ENCODE measurements at places on chromosomes 2 and 18.

GRCh38 chr2:149716687-149717086, 129.1 kb upstream of the MMADHC start:
- no peak for DNase-seq

- DNase-seq: no peak
These were observed 186.4 kb downstream of the RNF152 start for GRCh38 chr18:61706276-61706915.

- DNase-seq: no peak
These were observed 46.5 kb downstream of the UNC50 start for GRCh38 chr2:98654699-98655495.

DNA sequence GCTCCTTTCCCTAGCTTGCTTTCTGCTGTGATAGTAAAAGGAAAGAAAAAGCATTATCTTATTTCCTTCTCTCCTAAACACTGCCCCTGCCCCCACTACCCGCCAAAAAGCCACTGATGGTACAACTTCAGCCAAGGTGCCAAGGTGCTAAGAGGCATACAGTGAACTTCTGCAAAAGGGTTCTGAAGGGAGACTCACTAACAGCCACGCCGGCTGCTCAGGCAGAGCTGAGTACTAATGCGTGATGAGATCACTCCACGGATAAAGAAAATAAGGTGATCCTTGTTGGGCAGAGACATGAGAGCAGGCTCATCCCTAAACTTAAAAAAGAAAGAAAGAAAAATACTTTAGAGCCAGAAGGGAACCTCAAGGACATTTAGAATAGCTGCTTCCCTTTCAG, 60.5 kb upstream of the PXDN start:
- no peak for DNase-seq

DNA sequence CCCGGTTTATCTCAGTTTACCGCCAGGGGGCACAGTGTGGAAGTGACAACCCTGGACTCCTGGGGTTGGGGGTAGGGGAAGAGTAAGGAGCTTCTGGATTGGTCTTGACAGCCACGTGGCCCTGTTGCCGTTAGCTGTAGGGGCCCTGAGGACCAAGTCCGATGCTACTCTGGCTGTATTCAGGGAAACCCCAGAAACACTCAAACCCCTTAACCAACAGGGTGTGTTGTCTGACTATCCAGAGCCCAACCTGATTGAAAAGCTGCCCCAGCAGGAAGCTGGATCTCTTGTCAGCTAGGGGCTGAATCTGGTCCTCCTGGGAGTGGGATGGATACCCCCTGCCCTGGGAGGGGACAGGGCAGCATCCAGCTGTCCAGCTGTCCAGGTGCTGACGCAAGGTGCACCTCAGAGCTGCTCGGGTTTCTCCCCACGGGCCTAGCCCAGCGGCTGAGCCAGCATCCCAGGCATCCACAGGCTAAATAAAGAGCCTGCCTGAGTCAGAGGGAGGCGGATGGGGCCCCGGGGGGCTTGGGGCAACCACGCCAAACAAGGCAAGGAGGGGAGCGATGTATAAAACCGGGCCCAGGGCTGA, 3.1 kb upstream of the GMPPA start:
- peak; percentile 48 for DNase-seq

DNA sequence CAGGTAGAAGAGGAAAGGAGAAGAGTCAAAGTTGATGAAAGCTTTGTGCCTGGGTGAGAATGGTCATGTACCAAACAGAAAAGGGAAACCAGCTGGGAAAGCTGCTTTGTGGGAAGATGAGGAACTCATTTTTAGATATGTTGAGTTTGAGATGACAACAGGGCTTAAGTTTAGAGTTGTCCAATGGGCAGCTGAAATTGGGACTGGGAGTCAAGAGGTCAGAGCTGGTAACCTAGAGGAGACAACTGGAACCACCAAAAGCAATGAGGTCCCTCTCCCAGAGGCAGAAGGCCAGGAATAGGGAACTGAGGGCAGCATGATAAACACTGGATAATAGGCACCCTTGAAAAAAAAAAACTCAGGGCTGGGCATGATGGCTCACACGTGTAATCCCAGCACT, 48.8 kb downstream of the SLC4A1AP start:
- DNase-seq: no peak

DNA sequence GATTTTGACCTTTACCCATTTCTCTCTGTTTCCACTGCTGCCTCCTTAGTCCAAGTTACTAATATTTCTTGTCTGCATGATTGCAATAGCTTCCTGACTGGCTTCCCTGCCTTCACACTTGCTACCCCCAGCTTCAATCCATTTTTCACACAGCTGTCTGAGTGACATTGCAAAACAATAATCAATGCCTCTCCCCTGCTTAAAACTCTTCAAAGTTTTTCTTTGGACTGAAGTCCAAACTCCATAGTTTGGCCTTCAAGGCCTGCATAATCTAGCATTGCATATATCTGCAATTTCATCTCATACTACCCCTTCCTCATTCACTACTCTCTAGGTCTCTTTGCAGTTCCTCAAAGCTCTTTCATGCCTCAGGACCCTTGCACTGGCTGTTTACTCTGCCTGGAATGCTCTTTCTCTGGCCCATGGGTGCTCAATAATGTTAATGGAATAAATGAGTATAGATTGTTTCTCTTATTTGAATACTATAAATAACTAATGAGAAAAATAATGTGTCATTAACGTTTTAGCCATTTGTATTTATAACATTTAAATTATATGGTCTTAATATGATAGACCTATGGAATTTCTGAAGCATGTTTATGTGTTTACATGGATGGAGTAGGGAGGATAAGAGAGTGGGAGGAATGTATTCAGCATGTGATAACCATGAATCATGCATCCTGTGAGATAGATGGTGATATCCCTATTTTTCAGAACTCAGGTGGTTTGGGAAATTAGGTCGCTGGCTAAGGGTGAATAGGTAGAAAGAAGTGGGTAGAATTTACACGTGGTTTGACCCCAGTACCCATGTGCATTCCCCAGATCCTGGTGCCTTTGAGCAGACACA, 5.7 kb upstream of the TMEM178A start:
- no peak for DNase-seq

DNA sequence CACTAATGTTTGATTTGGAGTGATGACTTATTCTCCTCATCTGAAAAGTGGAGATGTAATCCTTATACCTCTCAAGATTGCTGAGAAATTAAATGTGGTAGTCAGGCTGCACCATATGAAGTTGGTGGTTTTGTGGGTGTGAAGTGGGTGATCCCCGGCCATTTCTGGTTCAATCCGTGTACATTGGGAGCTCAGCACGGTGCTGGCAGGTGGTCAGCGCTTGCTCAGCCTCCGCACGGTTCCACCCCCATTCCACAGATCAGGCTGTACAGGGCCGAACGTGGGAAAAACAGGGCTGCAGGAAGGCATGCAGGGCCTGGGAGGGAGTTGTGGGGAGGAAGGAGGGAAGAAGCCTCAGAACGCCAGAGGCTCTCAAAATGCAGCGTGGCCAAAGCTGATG, 198.3 kb downstream of the INO80D start:
- DNase-seq: no peak

- no peak for DNase-seq
These were observed at the start of gene TMEM200C for GRCh38 chr18:5895299-5895875. Gene TMEM200C, minus strand, starts transcription at chr18:5895522. Its CDS starts 3,459 bp downstream, at chr18:5892063.

DNA sequence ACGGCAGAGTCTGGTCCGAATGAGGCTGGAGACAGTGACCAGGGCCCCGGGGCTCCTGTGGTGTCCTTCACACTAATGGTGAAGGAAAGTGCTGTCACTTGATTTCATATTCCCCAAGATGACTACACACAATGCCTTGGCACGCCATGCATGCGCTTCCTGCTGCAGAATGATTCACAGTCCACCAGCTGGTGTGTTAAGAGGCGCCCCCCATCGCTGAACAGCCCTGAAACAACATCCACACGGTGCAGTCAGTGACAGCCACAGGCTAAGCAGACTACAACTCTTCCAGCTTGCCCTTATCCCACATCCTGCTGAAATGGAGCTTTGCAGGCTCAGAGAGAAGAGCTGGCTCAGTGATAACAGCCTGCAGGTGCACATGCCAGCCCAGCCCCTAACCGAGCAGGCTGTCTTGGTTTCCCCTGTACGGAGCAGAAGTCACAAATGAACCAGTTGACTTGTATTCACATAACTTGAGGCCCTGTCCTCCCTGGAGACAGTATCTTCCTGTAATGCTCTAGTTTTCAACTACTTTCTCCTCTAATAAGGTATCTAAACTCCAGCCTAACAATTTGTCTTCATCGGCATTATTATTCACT, 24.3 kb upstream of the CDH20 start:
- no peak for DNase-seq

DNA sequence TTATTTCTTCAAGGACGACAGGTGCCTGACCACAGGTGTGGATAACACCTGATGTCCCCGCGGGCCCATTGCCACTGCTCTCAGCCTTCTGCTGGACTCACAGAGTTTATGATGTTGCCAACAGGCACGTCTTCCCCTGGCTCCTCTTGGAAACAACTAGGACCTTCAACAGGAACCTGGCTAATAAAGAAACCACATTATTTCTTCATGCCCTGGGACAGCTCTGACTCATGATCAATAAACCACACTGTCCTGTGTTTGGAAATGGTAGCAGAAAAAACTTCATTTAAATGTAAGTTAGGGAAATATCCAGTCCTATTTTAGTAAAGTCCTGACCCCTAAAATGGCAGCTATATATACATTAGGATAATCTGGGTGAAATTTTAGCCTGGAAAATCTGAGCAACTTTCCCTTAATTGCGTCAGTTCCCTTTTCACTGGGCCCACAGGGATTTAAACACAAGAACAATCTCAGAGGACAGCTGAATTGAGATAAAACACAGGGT, 158.9 kb downstream of the VAPA start:
- DNase-seq: no peak

GRCh38 chr2:161676902-161677496, 52.8 kb downstream of the SLC4A10 start:
- DNase-seq: no peak

- no peak for DNase-seq
These were observed 31.6 kb downstream of the RAB27B start for GRCh38 chr18:54859667-54860421.

GRCh38 chr18:73841661-73842060, 306.0 kb downstream of the FBXO15 start:
- DNase-seq: no peak

DNA sequence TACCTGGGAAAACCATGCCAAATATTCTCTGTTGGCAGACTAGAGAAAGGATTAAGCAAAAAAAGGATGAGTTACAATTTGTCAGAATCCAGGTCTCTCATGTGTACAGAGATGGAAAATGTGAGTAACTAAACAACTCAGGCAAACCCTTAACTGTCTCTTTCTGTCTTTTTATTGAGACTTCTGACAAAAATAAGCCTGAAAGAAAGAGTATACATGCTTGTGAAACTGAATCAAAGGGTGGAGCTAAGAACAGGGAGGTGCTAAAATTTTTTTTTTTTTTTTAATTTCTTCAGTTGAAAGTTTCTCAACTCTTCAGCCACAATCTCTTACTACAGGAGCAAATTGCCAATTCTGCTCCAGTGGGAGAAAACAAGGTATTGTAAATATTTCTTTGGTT, at the start of gene SERPINB10:
Gene SERPINB10 (plus strand): TSS at position 295 of the 400 bp plus-strand sequence. CDS start 7,553 bp downstream, outside the sequence.
- DNase-seq: no peak

- no peak for DNase-seq
These were observed 4.6 kb downstream of the CXCR4 start for GRCh38 chr2:136113209-136113971.

DNA sequence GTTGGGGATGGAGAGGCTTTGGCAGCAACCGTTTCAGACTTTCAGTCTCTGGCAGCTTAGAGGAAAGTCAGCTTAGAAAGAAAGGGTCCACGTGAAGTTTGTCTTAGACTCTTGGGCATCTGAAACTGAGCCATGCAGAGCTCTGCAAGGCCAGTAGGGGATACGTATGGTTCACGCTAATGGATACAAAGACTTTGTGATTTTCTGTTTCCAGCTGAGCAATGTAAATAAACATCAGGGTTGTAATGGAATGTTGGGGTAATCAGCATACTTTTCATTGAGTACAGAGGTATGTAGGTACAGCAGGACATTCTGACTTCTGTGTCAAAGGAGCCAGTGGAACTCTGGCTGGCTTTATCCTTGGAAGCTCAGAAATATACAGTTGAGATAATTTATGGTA, 31.0 kb downstream of the RALB start:
- no peak for DNase-seq

DNA sequence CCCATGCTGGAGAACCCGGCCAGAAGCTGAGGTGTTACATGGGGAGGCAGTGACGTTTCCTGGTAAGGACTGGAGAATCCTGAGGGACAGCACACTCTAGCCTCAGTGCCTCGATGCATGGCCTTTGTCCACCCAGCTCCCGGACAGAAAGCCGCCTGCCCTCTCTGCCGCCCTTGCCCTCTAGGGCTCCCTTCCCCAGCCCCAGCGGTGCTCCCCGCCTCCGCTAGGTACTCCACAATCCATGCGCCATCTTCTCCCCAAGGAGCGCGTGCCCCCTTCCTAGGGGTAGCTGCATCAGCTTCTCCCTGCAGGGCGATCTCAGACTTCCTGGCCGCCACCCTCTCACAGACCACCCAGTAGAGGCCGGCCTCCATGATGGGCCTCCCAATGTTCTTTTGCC, 251.6 kb downstream of the TWIST2 start:
- no peak for DNase-seq

DNA sequence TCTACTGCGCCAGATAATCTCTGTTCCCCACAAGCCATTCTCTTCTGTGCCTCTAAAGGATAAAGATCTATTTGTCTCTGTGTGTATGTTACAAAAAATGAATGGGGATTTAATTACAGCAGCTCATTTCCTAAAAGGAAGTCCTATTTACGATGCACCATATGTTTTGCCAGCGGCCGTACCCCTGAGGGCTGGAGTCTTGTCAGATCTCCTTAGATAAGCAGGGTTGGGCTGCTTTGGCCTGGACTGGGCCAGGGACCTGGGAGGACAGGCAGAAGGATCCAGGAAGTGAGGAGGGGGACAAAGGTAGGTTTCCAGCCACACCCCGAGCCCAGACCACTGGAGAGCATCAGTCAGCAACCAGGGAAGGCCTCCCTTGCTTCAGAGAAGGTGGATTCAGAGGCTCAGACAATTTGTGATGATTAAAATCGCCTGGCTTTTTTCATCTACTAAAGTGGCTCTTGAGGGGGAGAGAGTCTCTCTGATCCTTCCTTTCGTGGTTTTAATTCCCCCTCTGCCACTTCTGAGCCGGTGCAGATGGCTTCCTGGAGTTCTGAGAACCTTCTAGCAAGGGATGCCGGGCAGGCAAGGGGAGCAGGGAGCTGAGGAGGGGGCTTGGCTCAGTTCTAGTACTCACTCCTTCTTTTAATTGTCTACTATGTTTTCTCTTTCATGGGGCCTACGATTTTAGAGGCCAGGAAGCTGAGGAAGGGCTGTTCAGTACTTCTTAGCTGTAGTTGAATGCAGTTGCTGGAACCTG, 42.1 kb downstream of the MYCN start:
- no peak for DNase-seq

- DNase-seq: no peak
These were observed 166.7 kb upstream of the ZNF521 start for GRCh38 chr18:25518716-25519053.

GRCh38 chr2:215652388-215652787, 216.5 kb upstream of the FN1 start:
- peak; percentile 33 for DNase-seq

DNA sequence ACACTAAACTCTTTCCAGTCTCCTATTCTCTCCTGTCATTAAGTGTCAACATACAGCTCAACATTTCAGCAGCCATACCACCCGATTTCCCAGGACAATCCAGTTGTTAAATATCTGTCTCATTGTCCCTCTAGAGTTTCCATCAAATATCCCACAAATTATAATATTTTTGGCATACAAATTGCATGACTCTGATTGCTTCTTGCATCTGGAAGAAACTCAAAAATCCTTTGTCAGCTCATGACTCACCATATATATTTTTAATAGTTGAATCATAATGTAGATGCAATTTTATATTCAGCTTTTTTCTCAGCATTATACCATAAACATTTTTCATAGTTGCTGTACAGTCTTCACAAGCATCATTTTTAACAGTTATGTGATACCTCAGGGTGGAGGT, 7.2 kb downstream of the SLC30A3 start:
- DNase-seq: no peak

- no peak for DNase-seq
These were observed 55.1 kb downstream of the COPS8 start for GRCh38 chr2:237140689-237141285.
